CD4-positive, alpha-beta T cell treated with Interleukin-6 at 100 ng/mL for 8 hours (primary cell): ENCODE measurements at places on chromosomes 12 and 14.
A peak's percentile ranks its signal among the peaks of the same experiment; 100 is the strongest.

GRCh38 chr14:44803239-44803905 is 158.4 kb downstream of the KLHL28 start:
- no peak for DNase-seq

- peak; percentile 43 for DNase-seq
These were observed 17.6 kb downstream of the CCDC88C start for GRCh38 chr14:91399868-91400640.

- DNase-seq: no peak
These were observed 83.0 kb upstream of the FZD10 start for GRCh38 chr12:130079279-130079678.

GRCh38 chr14:80323038-80323665 is 111.8 kb upstream of the DIO2 start:
- no peak for DNase-seq

DNA sequence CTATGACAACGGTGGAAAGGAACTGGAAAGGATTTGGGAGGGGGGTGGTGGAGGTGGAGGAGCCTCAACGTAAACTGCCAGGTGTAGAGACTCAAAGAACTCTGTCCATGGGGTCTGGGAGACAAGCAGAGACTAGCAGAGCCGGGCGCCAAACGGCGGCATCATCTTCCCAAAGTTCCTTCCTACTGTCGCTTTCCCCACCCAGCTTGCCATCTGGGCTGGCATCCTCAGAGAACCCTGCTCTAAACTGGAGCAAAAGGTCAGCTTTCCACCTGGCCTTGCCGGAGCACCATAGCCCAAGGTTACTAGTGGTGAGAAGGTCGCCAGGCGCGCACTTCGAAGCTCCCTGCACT is 4.0 kb upstream of the IRF2BPL start:
- no peak for DNase-seq

DNA sequence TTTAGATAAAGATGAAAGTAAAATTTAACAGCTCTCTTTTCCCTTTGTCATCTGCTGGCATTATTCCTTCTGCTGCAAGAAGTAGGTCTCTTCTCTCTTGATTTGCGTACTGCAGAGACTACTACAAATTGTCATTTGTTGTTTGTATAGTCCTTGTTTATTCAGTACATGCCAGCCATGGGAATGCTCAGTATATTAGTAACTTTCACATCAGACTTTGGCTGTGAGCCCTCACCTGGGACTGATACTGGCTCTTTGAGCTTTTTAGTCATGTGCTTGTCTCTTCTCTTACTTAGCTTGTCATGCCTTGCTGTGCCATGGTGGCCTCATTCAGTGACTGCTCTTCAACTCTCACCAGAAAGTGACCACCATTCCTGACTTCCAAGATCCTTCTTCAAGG is 169.8 kb downstream of the PRKCH start:
- DNase-seq: no peak

- no peak for DNase-seq
These were observed 50.3 kb upstream of the ANP32D start for GRCh38 chr12:48422060-48422459.

DNA sequence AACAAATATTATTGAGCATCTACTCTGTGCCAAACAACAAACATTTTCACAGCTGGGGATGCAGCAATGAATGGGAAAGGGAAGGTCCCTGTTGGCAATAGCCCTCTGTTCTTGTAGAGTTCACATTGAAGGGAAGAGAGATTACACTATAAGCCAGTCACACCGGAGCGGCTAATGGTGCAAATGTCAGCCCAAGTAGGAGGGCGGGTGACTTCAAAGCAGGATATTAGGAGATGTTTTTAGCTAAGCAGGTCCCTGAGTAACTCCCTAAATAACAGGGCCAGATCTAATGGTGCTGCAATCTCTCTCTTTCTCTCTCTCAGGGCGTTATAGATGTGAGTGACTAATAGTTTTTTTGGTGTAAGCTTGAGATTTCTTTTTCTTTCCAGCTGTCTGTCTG is 30.7 kb downstream of the FLVCR2 start:
- DNase-seq: no peak

GRCh38 chr14:66652525-66653106 is 144.7 kb downstream of the GPHN start:
- DNase-seq: no peak

DNA sequence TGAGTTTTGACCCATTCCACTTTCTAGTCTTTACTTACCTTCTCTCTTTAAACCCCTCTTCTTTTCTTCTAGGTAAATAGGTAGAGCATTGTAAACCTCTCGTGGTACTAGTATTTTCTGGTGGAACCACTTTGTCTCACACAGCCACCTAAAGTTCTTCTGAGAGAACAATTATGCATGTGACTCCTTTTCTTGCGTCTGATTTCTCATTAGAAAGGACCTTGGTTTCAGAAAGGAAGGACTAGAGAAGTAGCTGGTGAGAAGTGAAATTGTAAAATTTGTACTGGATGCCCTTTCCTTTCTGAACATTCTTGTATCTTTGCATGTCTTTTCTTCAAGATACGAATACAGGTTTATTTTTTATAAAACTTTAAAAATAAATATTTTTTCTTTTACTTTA is 99.0 kb downstream of the NUBPL start:
- DNase-seq: no peak

DNA sequence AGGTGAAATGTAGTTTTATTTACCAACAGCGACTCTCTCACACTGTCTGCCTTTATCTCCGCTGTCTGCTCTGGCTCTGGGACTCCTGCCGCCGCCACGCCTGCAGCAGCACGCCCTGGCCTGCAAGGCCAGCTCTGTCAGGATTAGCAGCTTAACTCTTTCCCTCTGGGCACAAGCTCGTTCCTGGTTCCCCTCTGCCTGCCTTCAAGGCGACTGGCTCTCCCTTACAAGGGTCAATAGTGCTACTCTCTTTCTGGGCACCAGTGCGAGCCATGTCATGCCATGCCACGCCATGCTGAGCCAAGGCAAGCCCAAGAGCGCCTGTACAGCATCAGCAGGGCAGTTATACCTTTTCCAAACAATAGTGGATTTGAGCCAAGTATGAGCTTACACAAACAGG is 3.6 kb upstream of the CLEC2B start:
- DNase-seq: no peak

GRCh38 chr14:89451229-89451628 is 34.2 kb upstream of the FOXN3 start:
- no peak for DNase-seq

DNA sequence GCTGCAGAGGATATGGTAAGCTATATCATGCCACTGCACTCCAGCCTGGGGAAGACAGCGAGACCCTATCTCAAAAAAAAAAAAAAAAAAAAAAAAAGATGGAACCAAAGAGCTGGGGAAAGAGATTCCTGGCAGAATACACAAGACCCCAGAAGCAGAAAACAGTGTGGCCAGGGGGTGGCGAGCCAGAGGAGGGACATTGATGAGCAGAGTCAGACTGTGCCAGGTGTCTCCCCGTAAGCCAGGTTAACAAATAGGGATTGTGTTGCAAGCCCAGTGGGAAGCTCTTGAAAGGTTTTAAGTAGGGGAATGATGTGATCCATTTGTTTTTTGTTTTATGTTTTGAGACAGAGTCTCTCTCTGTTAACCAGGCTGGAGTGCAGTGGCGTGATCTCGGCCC is 56.1 kb downstream of the FIGNL2 start:
- DNase-seq: no peak

- DNase-seq: no peak
These were observed 41.8 kb upstream of the FOXN3 start for GRCh38 chr14:89458713-89459420.

DNA sequence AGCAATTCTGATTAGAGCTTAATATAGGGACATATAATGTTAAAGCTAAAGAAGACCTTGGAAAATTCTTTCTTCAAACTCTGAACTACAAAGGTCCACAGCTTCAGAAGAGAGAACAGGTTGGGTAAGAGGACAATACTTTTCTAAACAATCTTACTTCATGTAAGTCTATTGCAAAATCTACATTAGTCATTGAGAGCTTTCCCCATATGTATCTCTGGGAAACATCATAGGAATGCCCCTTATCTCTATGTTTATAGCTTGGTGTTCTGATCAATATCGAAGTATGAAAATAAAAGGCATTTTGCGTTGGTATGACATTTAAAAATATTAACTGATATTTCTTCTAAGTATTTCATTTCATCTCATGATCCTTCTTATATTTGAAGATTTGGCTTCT is 962.6 kb downstream of the AACS start:
- no peak for DNase-seq

GRCh38 chr14:69042299-69042698 is 63.2 kb upstream of the ACTN1 start:
- no peak for DNase-seq

GRCh38 chr12:5577211-5577612 is 145.3 kb downstream of the NTF3 start:
- DNase-seq: no peak

GRCh38 chr14:96095581-96096476 is 56.7 kb downstream of the C14orf132 start:
- no peak for DNase-seq

DNA sequence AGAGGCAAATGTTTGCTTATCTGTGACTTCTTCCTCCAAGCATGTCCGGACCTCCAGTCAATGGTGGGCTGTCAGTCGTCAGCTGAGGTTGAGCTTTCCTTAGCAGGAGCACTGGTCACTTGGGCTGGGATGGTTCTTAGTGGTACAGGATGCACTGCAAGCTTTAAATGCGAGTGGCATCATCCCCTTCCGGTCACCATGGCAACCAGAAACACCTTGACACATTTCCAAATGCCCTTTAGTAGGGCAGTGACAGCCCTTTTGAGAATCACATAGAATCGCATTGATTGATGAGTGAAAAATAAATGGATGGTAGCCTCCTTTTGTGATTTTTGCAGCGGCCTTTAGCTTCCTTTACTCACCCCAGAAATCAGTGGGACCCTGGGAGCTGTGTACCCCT is 24.1 kb downstream of the NTF3 start:
- DNase-seq: no peak

DNA sequence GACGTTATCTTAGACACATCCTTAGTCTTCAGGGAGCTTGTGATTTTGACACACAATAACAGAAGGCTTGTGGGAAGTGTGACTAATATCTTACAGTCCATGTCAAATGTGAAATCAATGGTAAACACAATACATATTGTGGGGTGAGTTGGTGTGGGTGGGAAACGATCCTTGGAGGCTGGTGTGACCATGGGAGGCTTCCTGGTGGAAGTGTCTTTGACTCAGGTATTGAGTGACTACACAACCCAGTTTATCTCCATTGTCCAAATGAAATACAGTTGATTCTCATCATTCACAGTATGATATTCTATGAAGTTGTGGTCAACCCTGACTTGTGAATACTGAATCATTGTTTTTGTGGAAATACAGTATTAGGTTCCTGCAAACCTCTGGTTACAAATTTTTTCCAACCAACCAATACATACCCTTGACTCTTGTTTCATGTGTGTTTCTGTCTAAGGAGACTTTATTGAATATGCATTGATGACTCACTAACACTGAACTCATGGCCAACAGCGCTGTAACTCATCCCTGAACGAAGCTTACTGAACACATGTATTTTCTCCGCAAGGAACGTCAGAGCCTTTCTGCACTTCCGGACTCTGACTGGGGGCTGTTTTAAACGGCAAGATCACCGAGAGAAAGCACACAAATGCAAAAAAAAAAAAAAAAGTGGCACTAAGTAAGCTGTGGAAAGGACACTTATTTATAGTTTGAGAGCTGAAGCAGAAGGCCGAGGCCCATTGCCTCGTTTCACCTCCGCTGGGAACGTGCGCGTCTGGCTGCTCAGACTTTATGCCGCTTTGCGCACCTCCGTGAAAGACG is 59.0 kb downstream of the CLMN start:
- DNase-seq: no peak

- no peak for DNase-seq
These were observed 45.3 kb upstream of the HECTD1 start for GRCh38 chr14:31252865-31253264.

GRCh38 chr12:4471256-4471655 is 25.6 kb upstream of the FGF6 start:
- no peak for DNase-seq

DNA sequence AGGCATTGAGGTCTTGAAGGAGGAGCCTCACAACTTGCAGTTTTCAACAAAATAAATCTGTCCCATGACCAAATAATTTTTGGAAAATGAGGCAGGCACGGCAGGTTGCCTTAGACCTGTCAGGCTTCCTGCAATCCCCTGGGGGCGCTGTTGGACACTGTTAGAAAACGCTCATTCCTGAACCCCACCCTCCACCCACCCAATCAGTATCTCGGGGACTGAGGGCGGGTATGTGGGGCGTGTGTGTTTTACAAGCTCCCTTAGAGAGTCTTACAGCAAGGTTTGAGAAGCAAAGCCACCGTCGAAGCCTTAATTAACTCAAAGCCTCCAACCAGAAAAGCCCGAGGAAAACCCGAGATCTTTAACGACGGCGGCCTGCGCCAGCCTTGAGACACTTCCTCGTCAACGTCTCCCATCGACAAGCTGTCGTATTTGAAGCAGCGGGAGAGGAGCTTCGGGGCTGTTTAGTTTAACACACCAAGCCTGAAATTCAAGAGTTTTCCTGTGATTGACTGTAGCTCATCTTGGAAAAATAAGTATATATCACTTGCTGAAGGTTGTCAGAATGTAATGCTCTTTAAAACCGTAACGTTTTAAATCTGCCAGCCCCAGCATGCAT is 123.0 kb downstream of the GLT1D1 start:
- no peak for DNase-seq

DNA sequence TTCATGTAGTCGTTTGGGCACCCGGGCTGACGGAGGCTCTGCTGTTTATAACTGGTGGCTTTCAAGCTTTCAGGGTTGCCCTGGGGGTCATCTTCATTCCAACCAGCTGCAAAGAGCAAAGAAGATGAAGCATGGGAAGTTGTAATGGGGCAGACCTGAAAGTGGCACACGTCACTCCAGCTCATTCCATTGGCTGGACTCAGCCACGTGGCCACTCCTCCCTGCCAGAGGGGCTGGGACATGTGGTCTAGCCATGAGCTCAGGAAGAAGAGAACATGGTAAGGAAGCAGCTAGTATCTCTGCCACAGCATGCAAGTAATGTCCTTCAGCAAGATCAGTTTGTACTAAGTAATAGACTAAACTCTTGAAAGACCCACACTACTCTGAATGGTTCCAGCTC is 51.7 kb upstream of the FERMT2 start:
- DNase-seq: no peak

DNA sequence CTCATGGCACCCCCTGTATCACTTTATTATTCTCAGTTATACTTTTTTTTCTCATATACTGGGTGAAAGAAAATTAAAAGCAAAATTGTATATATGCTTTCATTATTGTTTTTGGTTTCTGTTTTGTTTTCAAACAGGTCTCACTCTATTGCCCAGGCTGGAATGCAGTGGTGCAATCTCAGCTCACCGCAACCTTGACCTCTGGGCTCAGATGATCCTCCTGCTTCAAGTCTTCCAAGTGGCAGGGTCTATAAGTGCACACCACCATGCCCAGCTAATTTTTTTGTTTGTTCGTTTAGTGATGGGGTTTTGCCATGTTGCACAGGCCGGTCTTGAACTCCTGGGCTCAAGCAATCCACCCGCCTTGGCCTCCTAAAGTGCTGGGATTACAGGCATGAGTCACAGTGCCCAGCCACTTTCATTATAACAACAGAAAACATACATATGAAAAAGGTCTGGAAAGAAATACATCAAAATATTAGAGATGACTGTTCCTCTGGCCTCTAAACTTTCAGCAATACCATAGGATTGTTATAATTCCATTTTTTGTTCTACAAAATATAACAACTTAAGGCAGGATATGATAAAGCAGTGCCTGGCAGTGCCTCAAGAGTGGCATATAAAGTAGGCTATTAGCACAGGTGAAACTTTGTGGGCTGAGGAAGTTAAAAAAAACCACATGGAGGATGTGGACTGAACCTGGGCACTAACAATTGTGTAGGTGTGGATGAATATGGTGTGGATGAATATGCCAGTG is 5.8 kb upstream of the NTN4 start:
- DNase-seq: no peak

- no peak for DNase-seq
These were observed 56.9 kb upstream of the DHRS4 start for GRCh38 chr14:23896609-23897153.
